ENCODE measurements at places on chromosomes 5 and 9. TPM values are rescaled to one million over a fixed set of nuclear protein-coding genes. Genes with fewer than 3 reads are reported as not detected.

- no peak overlapping the region for H3K27ac ChIP-seq
- no peak for DNase-seq
- H3K36me3 ChIP-seq: no peaks in the 10 kb centered on the region
- no peak overlapping the region for H3K4me3 ChIP-seq
- H3K27me3 ChIP-seq: no peaks in the 10 kb centered on the region
- H3K4me1 ChIP-seq: no peaks in the 10 kb centered on the region
These were observed 613.7 kb upstream of the CDH18 start for GRCh38 chr5:20601678-20602100.

DNA sequence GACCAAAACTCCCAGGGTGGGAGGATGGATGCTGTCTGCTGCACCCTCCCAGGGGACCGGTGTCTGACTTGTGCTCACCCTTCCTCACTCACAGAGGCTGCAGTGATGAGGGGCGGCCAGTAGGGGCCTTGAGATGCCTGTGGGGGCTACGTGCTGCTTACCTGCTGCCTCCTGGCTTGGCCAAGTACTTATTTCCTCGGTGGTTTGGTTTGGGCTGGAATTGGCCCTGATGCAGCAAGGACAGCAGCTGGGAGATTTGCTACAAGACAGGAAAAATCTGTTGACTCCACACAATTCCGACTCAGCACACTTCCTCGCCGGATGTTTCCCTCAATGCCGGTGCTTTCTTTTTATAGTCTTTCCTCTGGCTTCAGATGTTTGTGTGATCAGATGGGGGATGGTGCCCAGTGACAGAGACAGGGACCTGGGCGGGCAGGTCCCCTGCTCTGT lies 6.6 kb downstream of the PCDH12 start:
- H3K4me1 ChIP-seq: no peaks in the 10 kb centered on the region
- H3K36me3 ChIP-seq: no peaks in the 10 kb centered on the region
- H3K27me3 ChIP-seq: no peaks in the 10 kb centered on the region
- H3K4me3 ChIP-seq: no peak overlapping the region
- no peak overlapping the region for H3K27ac ChIP-seq
- no peak for DNase-seq

- no peak for DNase-seq
- peaks cover under 1% of the 10 kb centered on the region for H3K4me1 ChIP-seq
- H3K4me3 ChIP-seq: no peak overlapping the region
These were observed 5.4 kb downstream of the PCAT7 start for GRCh38 chr9:94560237-94560636.

- no peak for DNase-seq
- no peak overlapping the region for H3K4me3 ChIP-seq
- H3K36me3 ChIP-seq: no peaks in the 10 kb centered on the region
- H3K27ac ChIP-seq: no peak overlapping the region
These were observed 972.8 kb downstream of the DTWD2 start for GRCh38 chr5:118015511-118015910.

DNA sequence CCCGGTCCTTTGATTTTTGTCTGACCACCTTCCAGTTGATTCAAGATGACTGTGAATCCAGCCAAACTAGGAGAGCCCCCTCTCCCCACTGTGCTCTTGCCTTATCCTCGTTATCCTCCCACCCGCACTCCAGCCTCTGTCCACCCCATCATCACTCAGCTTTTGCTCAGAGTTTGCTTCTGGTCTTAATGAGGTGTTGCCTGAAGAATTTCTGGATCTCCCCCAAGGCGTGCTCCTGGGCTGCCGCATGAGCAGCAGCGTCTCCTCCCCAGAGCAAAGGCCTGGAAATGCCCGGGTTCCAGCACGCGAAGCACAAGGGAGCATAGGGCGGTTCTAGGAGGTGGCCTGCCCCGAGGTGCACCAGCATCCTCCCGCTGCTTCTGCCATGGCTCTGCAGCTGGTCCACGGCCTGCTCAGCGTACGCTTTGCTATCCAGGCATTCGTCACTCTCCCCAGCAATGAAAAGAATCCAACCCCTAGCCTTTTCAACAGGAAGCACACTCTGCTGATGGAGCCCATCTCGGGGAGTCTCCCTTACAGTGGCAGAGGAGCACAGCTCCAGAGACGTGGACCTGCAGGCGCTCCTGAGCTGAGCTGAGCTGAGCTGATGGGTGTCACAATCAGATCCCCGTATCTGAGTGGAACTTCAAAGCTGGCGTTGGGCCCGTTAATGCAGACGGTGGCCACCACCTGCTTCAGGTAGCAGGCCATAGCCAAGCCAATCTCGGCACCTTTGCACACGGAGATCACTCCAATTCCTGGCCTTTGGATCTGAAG lies 50.7 kb downstream of the BAAT start:
- no peaks in the 10 kb centered on the region for H3K4me1 ChIP-seq
- no peak for DNase-seq
- H3K27me3 ChIP-seq: no peaks in the 10 kb centered on the region
- no peak overlapping the region for H3K4me3 ChIP-seq

- H3K36me3 ChIP-seq: no peaks in the 10 kb centered on the region
- H3K27me3 ChIP-seq: no peaks in the 10 kb centered on the region
- H3K27ac ChIP-seq: no peak overlapping the region
- H3K4me1 ChIP-seq: no peaks in the 10 kb centered on the region
These were observed 17.0 kb downstream of the CDK5RAP2 start for GRCh38 chr9:120562861-120563443.

- no peak overlapping the region for H3K4me3 ChIP-seq
- H3K27me3 ChIP-seq: no peaks in the 10 kb centered on the region
- no peaks in the 10 kb centered on the region for H3K4me1 ChIP-seq
- no peaks in the 10 kb centered on the region for H3K36me3 ChIP-seq
- DNase-seq: no peak
These were observed 101.0 kb downstream of the KCNT1 start for GRCh38 chr9:135802876-135803419.

DNA sequence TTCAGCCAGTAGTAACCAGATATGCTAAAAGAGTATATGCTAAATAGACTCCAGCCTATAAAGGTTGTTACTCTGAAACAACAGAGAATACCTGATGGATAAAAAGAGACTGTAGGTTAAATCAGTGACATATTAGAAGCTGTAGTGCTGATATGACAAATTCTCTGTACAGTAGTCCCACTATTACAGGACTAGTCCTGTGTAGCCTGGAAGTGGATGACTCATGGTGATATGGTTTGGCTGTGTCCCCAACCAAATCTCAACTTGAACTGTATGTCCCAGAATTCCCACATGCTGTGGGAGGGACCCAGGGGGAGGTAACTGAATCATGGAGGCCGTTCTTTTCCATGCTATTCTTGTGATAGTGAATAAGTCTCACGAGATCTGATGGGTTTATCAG lies 276.2 kb upstream of the POU5F2 start:
- H3K4me3 ChIP-seq: no peak overlapping the region
- no peaks in the 10 kb centered on the region for H3K27me3 ChIP-seq
- H3K4me1 ChIP-seq: peaks cover 4% of the 10 kb centered on the region
- H3K36me3 ChIP-seq: no peaks in the 10 kb centered on the region
- no peak for DNase-seq

DNA sequence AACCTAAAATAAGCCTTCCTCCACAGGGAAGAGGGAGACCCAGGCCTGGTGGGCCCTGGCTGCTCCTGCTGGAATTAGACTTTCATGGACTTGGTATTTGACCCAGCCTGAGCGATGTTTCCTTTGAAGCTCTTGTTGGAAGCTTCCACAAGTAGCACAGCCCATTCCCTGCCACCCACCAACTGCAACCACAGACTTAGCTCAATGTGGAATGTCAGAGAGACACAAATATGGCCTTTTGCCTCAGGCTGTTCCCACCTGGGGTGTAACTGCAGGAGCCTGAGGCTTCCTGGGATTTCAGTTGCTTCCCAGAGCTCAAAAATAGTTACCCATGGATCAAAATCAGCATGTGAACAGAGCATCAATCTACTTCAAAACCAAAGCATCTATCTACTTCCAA lies 70.3 kb upstream of the LHFPL2 start:
- H3K27me3 ChIP-seq: no peaks in the 10 kb centered on the region
- H3K4me3 ChIP-seq: no peak overlapping the region
- H3K4me1 ChIP-seq: no peaks in the 10 kb centered on the region
- H3K36me3 ChIP-seq: no peaks in the 10 kb centered on the region

GRCh38 chr9:78286125-78286524 lies 10.8 kb upstream of the PSAT1 start:
- no peak for DNase-seq
- no peaks in the 10 kb centered on the region for H3K36me3 ChIP-seq
- no peak overlapping the region for H3K4me3 ChIP-seq
- H3K27ac ChIP-seq: no peak overlapping the region

- no peak for DNase-seq
- no peaks in the 10 kb centered on the region for H3K4me1 ChIP-seq
- no peaks in the 10 kb centered on the region for H3K36me3 ChIP-seq
- H3K27me3 ChIP-seq: no peaks in the 10 kb centered on the region
These were observed 29.8 kb downstream of the AHRR start for GRCh38 chr5:351084-351920.

DNA sequence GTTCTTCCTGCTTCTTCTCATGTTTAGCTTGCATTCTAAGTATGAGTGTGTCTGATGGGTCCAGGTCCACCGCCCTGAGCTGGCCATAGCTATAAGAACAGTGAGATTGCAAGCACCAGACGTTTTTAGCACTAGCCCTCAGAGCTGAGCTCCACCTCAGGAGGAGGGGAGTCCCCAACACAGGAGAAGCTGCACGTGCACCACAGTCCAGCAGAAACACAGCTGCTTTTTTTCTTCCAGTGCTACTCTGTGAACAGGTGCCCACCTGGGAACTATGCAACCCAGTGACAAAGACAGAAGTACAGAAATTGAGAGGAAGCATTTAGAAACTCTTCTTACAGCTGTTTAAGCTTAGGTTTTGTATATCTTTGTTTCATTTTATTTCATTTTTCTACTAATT lies 299.4 kb downstream of the MARCHF11 start:
- DNase-seq: no peak
- no peaks in the 10 kb centered on the region for H3K27me3 ChIP-seq
- H3K27ac ChIP-seq: no peak overlapping the region
- H3K36me3 ChIP-seq: no peaks in the 10 kb centered on the region
- no peaks in the 10 kb centered on the region for H3K4me1 ChIP-seq
- no peak overlapping the region for H3K4me3 ChIP-seq

DNA sequence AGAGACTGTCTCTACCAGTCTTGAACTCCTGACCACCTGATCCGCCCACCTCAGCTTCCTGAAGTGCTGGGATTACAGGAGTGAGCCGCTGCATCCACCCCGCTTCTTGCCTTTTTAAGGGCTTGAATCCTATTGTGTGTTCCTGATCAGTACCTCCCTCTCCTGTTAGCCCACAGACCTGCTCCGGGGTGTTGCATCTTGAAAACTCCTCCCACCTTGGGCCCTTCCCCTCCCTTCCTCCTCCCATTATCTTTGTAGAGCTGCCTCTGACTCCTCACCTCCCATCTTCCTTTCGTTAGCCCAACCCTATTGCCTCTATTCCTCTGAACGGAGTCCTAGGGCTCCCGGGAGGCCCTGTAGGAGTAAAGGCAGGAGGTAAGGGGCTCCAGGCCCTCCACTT lies 48.5 kb upstream of the NEK6 start:
- H3K27me3 ChIP-seq: no peaks in the 10 kb centered on the region
- no peak overlapping the region for H3K4me3 ChIP-seq
- no peaks in the 10 kb centered on the region for H3K36me3 ChIP-seq
- H3K4me1 ChIP-seq: no peaks in the 10 kb centered on the region

DNA sequence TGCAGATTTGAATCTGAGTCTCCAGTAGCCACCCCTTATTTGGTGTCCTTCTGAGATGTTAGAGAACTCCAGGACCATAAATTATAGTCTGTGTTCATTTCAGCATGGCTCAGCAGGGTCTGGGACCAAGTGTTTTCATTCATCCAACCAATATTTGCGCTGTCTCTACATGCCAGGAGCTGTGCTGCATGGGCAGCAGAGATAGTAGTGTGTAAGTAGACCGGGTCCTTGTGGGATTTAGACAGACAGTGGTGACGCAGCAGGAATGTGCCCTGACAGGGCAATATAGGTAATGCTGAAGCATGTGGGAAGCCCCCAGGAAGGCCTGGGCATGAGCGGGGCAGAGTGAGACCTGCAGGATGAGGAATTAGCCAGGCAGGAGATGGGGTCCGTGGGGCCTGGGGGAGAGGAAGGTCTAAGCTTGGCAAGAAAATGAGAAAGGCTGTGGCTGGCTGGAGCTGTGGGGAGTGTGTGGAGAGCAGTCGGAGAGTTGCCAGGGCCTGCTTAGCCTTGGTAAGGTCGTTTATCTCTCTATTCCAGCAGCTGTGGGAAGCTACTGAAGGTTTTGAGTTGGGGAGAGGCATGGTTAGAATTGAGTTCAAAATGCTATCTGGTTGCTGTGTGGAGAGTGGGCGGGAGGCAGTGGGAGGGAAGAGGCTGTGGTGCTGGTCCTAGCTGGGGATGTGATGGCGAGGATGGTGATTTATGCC lies 16.8 kb downstream of the STXBP1 start:
- H3K27ac ChIP-seq: no peak overlapping the region
- DNase-seq: no peak
- no peak overlapping the region for H3K4me3 ChIP-seq
- no peaks in the 10 kb centered on the region for H3K27me3 ChIP-seq

- no peak overlapping the region for H3K4me3 ChIP-seq
- no peak for DNase-seq
- no peaks in the 10 kb centered on the region for H3K27me3 ChIP-seq
These were observed 54.4 kb downstream of the DOCK2 start for GRCh38 chr5:169691471-169691870.

- H3K4me3 ChIP-seq: no peak overlapping the region
- no peaks in the 10 kb centered on the region for H3K27me3 ChIP-seq
- peak; percentile 82 for DNase-seq
These were observed 54.5 kb downstream of the ZNF366 start for GRCh38 chr5:72452515-72453245.

- DNase-seq: no peak
- H3K4me1 ChIP-seq: peaks cover 9% of the 10 kb centered on the region
- H3K4me3 ChIP-seq: no peak overlapping the region
- H3K36me3 ChIP-seq: no peaks in the 10 kb centered on the region
These were observed 15.5 kb upstream of the CTNNA1 start for GRCh38 chr5:138737494-138738265.

DNA sequence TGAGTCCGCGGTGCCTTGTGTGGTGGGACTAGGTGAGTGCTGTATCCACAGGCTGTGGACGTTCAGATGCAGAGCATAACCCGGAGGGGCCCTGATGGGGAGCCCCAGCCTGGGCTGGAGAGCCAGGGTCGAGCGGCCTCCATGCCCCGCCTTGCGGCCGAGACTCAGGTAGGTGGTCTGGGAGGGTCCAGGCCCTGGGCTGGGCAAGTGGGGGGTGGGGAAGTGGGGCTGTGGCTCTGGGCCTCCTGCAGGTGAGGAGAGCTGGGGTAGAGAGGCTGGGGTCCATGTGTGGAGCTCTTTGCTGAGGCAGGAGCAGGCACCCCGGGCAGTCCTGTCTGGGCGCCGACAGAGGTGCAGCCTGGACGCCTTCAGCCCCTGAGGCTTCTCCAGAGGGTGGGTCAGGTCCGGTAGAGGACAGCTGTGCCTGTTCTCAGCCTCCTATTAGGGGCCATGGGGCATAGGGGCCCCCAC lies 241.1 kb downstream of the CACNA1B start:
- no peaks in the 10 kb centered on the region for H3K36me3 ChIP-seq
- no peak overlapping the region for H3K4me3 ChIP-seq

Gene RHOBTB3
- total RNA-seq: 196 TPM

Gene PCDHA12
- 3.6 TPM for total RNA-seq

Gene POU4F3
- 0.52 TPM for total RNA-seq

Gene AGXT2
- total RNA-seq: not detected

Gene SLC6A18
- total RNA-seq: not detected

Gene STKLD1
- total RNA-seq: not detected

Gene OR2S2
- total RNA-seq: not detected

Gene ST8SIA4
- total RNA-seq: 2.1 TPM

Gene SLC36A3
- not detected for total RNA-seq

Gene MORN5
- not detected for total RNA-seq

Gene SCGB3A2
- total RNA-seq: not detected

Gene TNC
- 4.2 TPM for total RNA-seq

Gene GNA14
- total RNA-seq: 5.3 TPM

Gene RNF44
- 38.6 TPM for total RNA-seq

Gene TMEM215
- total RNA-seq: not detected

Gene SPINK6
- not detected for total RNA-seq
